HuH-7.5 (cell line): ENCODE measurements at places on chromosomes 7 and 10.

- DNase-seq = no peak
Measured at GRCh38 chr10:35480142-35480541, 125.0 kb upstream of the GJD4 start.

DNA sequence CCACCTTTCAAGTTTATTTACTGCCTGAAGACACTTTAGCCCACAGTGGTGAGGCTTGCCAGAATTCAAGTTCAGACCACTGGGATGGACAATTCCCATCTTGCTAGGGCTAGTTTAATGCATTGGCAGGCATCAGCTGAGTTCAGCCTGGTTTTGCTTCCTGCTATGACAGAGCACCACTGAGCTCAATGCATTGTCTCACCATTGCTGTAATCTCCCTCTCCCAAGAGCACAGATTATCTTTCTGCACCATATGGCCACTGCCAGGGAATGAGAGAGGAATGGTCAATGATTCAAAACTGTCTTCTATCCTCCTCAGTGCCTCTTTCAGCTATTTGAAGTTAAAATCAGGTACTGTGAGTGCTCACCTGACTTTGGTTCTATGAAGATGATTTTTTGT, 160.8 kb downstream of the XPNPEP1 start:
- DNase-seq = no peak

GRCh38 chr7:37930226-37930948, 9.9 kb downstream of the EPDR1 start:
- no peak for DNase-seq

GRCh38 chr7:4099651-4100050, 582.4 kb upstream of the FOXK1 start:
- no peak for DNase-seq

DNA sequence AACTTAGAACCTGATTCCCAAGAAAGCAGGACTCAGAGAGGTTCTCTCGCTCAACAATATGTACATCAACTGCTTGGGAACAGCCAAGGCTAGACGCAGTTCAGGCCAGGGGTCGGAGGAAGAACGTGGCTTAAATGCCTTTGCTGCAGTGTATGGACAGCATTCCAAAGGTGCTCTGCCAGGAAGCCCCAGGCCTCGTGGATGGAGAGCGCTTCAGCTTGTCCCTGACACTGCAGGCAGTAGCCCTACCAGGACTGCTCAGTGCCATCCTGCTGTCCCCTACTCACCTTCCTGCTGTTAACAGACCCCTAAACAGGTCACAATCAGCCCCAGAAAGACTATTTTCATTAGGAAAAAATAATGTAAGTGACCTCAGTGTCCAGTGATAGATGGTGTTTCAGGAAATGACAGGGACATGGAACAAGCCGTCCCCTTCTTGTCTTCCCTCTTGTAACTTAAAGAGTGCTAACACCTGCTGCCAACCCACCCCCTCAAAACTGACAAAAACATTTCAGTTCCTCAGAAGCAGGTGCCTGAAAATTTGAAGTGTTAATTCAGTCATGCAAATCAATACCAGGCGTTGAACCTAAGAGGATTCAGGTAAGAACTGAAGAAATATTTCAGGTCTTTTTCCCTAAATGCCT, 16.5 kb downstream of the CREB3L2 start:
- DNase-seq = no peak

DNA sequence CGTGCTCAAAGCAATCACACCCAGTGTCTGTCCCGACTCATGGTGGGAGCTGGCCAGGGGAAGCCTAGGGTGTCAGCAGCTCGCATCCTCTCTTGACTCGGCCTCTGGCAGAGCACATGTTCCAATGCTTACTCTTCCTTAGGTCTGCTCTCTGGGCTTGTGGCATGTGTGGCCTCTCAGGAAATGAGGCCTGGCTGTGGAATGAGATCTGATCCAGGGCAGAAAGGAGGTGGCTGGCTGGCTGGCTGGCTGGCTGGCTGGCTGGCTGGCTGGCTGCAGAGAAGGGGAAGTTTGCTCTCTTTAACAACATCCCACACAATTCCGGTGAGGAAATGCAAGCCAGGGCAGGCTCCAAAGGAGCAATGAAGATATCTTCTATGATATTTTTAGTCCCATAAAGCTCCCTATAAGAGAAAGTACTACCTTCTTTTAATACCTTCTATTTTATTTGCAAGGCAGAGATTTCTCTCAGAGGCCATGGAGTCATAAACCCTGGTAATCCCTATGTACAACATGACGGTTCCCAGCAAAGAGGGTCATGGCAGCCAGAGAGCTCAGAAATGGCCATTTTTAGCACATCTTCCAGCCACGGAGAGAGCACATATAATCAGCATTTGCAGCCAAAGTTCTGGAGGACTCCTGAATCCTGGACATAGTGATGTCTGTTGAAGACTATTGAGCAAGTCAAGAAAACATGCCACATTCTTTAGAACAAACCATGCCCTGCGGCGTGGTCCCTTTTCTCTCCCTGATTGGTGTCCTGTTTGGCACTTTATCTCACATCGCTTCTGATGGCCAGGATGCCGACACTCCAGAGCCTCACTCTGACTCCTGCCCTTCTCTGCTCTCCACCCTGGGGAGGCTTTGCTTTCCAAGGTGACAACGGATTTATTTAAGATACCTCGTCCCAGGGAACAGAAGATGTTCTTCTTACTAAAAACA, 153.7 kb downstream of the FANK1 start:
- DNase-seq = no peak

GRCh38 chr7:47830015-47830414, 118.3 kb downstream of the PKD1L1 start:
- DNase-seq = no peak

GRCh38 chr7:39421661-39422060, 144.5 kb upstream of the YAE1 start:
- no peak for DNase-seq

DNA sequence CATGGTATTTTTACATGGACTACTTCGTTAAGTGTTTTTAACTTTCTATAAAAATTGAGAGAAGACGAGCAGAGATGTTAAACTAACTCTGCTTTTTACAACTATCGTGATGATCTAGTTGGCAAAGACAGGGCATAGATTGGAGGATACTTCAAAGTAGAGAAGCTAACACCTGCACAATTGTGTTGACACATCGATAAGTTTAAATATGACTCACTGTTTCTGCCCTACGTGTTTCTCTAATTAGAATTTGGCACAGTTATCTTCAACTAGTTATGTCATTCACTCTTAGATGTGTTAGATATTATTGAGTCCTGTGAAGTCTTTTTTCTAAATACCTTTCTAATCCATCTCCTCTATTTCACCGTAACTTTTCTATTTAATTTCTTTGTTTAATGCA, 68.5 kb upstream of the FERD3L start:
- no peak for DNase-seq

GRCh38 chr10:35887685-35888084, 245.6 kb upstream of the FZD8 start:
- no peak for DNase-seq
